Dorsolateral prefrontal cortex (tissue), 122 donors: ENCODE measurements at places on chromosomes 5 and 9. TPM values are rescaled to one million over a fixed set of nuclear protein-coding genes. Genes with fewer than 3 reads are reported as not detected.

KCNIP1 gene
- total RNA-seq, result 14.1 TPM

SPINK13 gene
- not detected for total RNA-seq

INSL6 gene
- total RNA-seq, result not detected

OR1J2 gene
- not detected for total RNA-seq

WWC1 gene
- total RNA-seq, result 47.3 TPM

LPAR1 gene
- total RNA-seq, result 48.0 TPM

CCDC187 gene
- not detected for total RNA-seq

SH3TC2 gene
- 10.8 TPM for total RNA-seq

LECT2 gene
- not detected for total RNA-seq

IL33 gene
- total RNA-seq, result 4.3 TPM

RPS14 gene
- total RNA-seq, result 728 TPM

CD180 gene
- 2.8 TPM for total RNA-seq
